ENCODE measurements at places on chromosomes 1 and 21.

DNA sequence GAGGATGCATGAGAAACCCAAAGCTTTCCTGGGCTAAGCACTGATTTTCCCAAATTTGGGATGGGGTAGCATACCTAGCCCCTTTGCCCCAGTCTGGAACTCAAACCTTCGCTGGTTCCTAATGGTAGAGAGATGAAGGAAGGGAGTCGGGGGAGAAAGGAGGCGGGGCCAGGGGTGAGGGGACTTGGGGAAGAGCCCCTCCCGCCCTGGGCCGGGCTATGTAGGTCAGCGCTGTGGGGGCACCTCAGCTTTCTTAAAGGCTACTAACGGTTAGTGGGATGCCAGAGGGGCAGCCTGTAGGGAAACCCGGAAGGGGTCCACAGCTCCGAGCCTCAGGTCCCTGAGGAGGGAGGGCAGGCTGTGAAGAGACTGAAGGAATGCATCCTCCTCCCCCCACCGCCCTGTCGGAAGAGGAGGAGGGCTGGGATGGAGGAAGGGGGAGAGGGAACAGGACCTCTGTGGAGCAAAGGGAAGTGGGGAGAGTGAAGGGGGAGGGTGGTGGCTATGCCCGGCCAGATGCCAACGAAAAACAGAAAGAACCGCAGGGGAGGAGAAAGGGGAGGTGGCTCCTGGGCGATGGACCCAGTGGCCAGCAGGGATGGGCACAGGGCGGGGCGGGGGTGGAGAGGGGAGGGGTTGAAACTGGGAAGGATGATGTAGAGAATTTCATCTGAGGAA lies 1.3 kb downstream of the CADM3 start:
- DNase-seq, result no peak

- no peak for DNase-seq
Measured at GRCh38 chr21:32301596-32301995, 2.9 kb downstream of the MRAP start.

DNA sequence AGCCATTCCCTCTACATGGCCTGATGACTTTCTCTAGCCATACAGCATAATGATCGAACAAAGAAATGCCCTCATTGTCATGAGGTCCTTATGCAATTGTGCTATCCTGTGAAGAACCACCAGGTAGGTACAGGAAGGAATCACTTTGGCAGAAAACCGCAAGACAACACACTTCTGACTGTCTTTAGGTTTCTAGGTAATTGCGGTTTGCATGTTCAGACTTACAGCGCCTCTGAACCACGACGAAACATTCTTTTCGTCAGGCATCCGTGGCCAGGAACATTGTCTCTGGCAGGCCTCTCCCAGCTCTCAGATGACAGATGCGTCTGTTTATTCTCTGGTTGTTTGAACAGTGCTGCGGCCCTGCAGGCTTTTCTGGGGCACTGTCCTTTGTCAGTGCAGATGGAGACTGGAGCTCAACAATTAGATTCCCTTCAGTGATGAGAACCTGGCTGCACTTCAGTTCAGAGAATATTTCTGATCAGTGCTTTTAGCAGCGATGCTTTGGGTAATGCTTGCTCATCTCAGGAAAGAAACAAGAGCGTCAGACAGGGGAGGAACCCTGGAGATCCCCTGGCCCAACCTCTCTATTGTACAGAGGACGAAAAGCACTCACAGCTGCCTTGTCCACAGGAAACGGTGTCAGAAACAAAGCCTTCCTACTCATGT lies 63.4 kb downstream of the B3GALT5 start:
- peak; percentile 37 for DNase-seq

GRCh38 chr1:33874636-33875035 lies 10.8 kb downstream of the HMGB4 start:
- no peak for DNase-seq

GRCh38 chr21:43634618-43635017 lies 24.7 kb downstream of the HSF2BP start:
- DNase-seq, result no peak

DNA sequence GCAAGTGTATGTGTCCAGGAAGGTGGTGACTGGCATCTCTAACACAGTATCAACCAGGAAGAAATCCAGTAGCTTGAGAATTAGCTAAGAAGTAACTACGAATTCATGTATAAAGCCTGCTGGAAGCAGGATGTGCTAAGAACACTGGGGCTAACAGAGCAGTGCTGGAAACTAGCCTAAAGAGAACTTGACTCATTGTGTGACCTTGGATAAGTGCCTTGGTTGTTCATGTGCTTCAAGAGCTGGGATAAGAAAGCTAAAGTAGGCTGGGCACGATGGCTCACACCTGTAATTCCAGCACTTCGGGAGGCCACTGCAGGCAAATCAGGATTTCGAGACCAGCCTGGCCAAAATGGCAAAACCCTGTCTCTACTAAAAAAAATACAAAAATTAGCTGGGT lies 186.9 kb downstream of the RRAGC start:
- no peak for DNase-seq

Data from left renal cortex interstitium (tissue), 4 donors.